ENCODE measurements at places on chromosomes 7 and 10.
A peak's percentile ranks its signal among the peaks of the same experiment; 100 is the strongest.

DNA sequence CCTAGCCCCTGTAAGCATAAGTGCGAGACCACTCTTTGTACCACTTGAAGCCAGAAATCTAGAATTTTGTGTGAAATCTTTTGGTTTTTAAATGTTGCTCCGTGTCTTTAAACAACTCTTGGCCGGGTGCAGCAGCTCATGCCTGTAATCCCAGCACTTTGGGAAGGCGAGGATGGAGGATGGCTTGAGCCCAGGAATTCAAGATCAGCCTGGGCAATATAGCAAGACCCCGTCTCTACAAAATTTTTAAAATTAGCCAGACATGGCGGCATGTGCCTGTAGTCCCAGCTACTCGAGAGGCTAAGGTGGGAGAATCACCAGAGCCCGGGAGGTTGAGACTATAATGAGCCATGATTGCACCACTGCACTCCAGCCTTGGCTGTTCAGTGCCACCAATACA, 4.4 kb upstream of the SLF2 start:
- DNase-seq = no peak

- DNase-seq = peak; percentile 10
These were observed at the start of gene HTR5A for GRCh38 chr7:155069992-155070751. Gene HTR5A (plus strand): TSS chr7:155070324. CDS start chr7:155070900, 576 bp downstream.

GRCh38 chr7:1987591-1988532, 244.9 kb downstream of the MAD1L1 start:
- DNase-seq = no peak

- peak; percentile 69 for DNase-seq
These were observed 55.0 kb upstream of the VWDE start for GRCh38 chr7:12458520-12459131.
